Body of pancreas (tissue), 4 donors: ENCODE measurements at places on chromosomes 11 and 22.

DNA sequence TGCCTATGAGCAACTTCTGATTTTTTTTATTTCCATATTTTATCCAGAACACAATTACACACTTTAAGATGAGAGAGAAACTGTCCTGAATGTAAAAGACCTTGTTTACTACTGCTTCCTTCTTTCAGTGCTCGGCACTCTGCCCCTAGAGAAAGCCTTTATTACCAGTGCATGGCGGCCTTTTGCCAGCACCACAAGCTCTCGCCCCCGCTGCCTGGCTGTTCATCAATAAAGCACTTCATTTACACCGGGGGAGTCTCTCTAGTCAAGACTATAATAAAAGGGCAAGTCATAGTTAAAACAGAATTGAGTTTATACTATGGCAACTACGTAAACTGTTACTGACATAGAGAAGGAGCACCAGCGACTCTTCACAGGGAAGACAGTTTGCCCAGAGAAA is 259.5 kb downstream of the CADM1 start:
- H3K4me1 ChIP-seq: no peaks in the 10 kb centered on the region
- H3K36me3 ChIP-seq: no peaks in the 10 kb centered on the region
- no peak overlapping the region for H3K4me3 ChIP-seq

DNA sequence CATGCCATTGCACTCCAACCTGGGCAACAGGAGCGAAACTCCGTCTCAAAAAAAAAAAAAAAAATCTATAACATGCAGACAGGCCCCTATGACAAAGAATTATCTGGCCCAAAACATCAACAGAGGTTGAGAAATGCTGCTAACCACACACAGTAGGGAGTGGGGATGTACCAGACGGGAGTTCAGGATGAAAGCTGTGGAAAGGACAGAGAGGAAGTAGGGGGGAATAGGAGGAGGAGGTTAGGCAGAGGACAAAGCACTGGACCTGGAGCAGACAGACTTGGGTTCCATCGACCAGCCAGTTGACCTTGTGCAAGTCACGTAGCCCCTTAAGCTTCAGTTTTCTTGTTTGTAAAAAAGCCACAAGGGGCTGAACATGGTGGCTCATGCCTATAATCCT is 12.5 kb downstream of the LRP4 start:
- H3K36me3 ChIP-seq: no peaks in the 10 kb centered on the region

GRCh38 chr11:91703042-91703441 is 521.6 kb upstream of the FAT3 start:
- H3K4me3 ChIP-seq: no peak overlapping the region
- H3K36me3 ChIP-seq: no peaks in the 10 kb centered on the region
- H3K27ac ChIP-seq: no peak overlapping the region
- no peaks in the 10 kb centered on the region for H3K4me1 ChIP-seq
- DNase-seq: no peak

GRCh38 chr11:38582756-38583155 is 1984.7 kb upstream of the RAG2 start:
- H3K36me3 ChIP-seq: no peaks in the 10 kb centered on the region
- no peaks in the 10 kb centered on the region for H3K27me3 ChIP-seq
- H3K4me3 ChIP-seq: no peak overlapping the region
- H3K4me1 ChIP-seq: no peaks in the 10 kb centered on the region
- no peak overlapping the region for H3K27ac ChIP-seq

DNA sequence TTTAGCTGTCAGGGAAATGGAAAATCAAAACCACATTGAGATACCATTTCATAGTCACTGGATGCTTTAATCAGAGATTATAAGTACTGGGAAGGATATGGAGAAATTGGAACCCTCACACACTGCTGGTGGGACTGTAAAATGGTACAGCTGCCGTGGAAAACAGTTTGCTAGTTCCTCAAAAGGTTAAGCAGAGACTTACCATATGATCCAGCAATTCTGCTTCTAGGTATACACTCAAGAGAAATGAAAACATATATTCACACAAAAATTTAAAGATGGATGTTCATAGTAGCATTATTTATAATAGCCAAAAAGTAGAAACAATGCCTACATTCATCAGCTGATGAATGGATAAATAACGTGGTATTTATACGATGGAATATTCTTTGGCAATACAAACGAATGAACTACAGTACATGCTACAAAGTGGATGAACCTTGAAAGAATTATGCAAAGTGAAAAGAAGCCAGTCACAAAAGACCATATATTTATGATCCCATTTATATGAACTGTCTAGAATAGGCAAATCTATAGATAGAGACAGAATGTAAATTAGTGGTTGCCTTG is 23.0 kb downstream of the RNF121 start:
- no peak overlapping the region for H3K4me3 ChIP-seq
- peaks cover 33% of the 10 kb centered on the region for H3K4me1 ChIP-seq
- H3K27ac ChIP-seq: no peak overlapping the region
- no peak for DNase-seq
- no peaks in the 10 kb centered on the region for H3K36me3 ChIP-seq
- H3K27me3 ChIP-seq: no peaks in the 10 kb centered on the region

- no peak for DNase-seq
- H3K27me3 ChIP-seq: no peaks in the 10 kb centered on the region
- H3K27ac ChIP-seq: no peak overlapping the region
- no peaks in the 10 kb centered on the region for H3K36me3 ChIP-seq
- peaks cover 21% of the 10 kb centered on the region for H3K4me1 ChIP-seq
- no peak overlapping the region for H3K4me3 ChIP-seq
Observed at GRCh38 chr11:108797578-108798100, 132.8 kb downstream of the DDX10 start.
